GM04504 (cell line): ENCODE measurements at places on chromosomes 11 and 22.

GRCh38 chr22:25134028-25134427 is 65.6 kb upstream of the CRYBB3 start:
- no peak for DNase-seq

DNA sequence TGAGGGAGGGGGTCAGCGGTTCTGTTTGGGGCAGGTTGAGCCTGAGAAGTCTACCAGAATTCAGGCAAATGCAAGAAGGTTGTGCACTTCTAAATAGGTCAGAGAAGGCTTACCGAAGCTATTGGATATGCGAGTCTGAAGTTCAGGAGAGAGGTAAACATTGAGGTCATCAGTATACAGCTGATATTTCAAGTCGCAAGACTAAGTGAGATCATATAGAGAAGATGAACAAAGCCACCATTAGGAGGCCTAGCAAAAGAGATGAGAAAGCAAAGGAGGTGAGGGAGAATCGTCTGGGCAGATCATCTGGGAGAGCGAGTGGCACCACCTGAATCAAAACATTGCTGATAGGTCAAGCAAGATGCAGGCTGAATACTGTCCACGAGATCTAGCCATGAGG is 430.6 kb downstream of the BUD13 start:
- no peak for DNase-seq

DNA sequence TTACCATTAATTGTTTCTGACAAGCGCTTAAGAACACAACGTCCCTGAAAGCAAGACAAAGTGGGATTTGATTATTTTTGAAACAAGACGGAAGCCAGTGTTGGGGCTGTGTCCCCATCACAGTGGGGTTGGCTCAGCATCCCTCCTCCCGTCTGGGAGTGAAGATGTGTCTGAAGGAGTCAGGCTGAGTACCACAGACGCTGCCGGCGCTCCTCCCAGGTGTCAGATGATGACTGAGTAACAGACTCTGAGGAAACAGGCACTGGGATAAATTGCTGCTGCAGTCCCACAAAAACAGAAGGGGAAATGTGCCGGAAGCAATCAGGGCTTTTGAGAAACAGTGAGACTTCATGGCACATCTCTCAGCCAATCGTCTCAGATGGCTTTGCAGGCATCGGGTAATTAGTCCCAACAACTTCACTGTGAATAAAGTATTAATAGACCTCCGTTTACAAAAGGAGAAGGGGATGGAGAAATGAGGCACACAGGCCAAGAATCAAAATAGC is 266.7 kb downstream of the OPCML start:
- DNase-seq = no peak

GRCh38 chr11:31687861-31688260 is 123.3 kb downstream of the PAX6 start:
- no peak for DNase-seq

DNA sequence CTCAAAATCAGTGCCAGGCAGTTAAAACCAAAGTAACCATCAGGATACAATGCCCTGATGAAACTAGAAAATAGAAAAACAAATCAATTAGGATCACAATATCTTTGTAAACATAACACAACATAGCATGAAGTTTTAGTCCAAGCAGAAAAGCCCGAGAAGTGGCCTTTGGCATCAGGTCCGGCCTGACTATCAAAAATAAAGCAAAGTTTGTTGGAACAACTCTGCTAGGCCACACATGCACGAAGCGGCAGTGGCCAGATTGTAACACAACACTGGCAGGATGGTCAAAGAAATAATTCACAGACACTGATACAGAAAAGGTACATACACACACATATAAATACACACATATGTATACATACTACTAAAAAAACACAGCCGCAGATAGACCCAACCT is 26.9 kb downstream of the CDON start:
- DNase-seq = no peak

- DNase-seq = no peak
These were observed 620.4 kb downstream of the BRD1 start for GRCh38 chr22:49207008-49208003.

GRCh38 chr11:7381937-7382336 is 103.4 kb upstream of the OLFML1 start:
- no peak for DNase-seq
